ELF-1 (cell line): ENCODE measurements at places on chromosomes 13 and 19.
A peak's percentile ranks its signal among the peaks of the same experiment; 100 is the strongest.

DNA sequence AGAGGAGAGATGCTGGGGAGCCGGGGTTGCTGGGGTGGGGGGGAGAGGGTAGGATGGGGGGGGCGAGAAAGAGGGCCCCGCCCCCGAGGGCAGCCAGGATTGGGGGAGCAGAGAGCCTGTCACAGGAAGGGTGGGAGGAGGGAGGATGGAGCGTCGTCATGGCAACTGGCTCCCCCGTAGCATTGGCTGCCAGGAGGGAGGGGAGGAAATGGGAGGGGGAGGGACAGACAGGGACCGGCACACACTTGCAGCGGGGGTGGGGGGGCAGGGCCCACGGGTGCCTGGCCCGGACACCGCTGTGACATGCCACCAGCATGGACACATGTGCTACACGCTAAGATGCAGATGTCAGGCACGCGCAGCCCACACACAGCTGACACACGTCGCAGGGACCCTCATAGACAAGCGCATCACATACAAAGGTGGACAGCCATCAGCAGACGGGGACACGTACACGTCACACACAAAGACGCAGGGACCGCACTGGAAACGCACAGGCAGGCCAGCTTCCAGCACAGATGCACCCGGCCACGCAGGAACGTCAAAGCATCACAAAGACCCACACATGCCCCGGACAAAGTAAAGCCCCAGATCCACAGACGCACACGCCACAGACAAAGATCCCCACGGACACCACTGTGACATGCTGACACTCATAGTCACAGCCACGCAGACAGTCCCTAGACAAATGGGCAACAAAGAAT is at the start of gene LMTK3:
Gene LMTK3 (minus strand): TSS at position 36 of the 704 bp plus-strand sequence. CDS start 259 bp downstream, outside the sequence.
- DNase-seq: no peak

DNA sequence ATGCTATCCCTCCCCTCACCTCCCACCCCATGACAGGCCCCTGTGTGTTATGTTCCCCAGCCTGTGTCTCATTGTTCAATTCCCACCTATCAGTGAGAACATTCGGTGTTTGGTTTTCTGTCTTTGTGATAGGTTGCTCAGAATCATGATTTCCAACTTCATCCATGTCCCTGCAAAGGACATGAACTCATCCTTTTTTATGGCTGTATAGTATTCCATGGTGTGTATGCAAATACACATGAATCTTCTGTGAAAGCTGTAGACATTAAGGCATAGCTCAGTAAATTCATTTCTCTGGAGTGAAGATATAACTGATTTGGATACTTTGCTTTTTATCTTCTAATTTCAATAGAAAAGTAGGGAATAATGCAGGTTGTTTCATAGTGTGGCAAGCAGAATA is 125.8 kb upstream of the C1QTNF9B start:
- no peak for DNase-seq

GRCh38 chr13:75657111-75657510 is 21.0 kb downstream of the LMO7 start:
- no peak for DNase-seq

- DNase-seq: no peak
Observed at GRCh38 chr19:35161434-35161743, 6.9 kb downstream of the FXYD5 start.

DNA sequence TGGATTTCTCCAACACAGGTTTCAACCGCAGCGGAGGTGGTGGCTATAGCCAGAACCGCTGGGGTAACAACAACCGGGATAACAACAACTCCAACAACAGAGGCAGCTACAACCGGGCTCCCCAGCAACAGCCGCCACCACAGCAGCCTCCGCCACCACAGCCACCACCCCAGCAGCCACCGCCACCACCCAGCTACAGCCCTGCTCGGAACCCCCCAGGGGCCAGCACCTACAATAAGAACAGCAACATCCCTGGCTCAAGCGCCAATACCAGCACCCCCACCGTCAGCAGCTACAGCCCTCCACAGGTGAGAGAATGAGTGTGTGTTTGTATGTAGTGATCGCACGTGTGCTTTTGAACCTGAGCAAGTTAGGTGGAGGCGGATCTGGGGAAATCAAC is 6.0 kb upstream of the CCDC97 start:
- no peak for DNase-seq

DNA sequence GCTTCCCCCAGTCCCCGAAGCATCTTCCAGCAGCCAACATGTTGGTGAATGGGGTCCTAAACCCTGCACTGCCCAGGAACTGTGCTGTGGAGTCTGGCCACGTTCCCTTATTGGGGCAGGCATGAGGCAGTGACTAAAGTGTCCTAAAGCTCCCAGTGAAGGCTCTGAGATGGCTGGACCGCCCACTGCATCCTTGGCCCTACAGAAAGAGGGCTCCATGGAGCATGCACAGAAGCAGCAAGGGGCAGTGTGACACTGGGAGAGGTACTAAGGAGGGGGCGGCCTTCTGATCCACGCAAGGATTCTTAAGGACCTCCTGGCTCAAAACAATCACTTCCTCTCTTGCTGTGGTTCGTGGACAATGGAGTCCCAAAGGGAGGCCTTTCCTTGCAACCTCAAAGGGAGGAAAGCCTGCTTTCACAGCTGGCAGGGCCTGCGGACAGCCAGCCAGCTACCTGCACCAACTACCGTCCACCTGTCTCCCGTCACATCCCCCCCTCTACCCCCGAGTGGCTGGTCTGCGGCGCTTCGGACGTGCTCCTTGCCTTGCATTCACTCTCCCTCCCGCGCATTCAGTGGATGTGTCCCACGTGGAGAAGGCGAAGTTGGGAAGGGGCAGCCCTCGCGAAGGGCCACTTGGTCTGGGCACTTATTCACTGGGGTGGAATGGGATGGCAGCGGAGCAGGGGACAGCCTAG is 63.9 kb upstream of the STARD13 start:
- DNase-seq: peak; percentile 7

DNA sequence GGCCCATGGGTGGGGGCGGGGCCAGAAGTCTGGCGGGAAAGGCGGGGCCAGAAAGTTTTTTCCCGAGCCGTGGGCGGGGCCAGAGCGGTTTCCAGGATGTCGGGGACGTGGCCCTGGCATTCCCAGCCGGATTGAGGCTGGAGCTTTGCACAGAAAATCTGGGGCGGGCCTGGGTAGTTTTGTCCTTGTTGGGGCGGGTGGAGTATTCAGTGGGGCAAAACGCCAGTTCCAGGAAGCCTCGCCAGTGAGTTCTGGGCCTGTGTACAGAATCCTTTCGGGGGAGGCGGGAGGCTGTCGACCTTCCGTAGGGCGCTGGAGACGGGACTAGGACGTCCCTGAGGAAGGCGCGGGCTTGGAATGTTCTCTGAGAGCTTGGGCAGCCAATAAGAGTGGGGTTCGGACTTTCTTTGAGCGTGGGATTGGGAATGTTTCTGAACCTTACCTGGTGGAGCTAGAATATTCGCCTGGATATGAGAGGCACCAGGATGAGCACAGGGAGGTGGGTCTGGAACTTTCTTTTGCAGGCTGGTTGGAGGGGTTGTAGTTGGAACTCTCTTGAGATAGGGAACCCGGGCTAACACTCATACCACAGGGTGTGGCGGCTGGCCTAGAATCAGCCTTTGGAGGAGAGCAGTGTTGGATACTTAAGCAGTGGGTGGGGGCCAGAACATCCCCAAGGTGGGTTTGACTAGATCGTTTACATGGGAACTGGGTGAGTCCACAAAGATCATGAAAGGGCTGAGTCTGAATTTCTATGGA is 1.3 kb downstream of the CCDC9 start:
- DNase-seq: no peak

GRCh38 chr19:3319643-3320353 is 46.6 kb upstream of the NFIC start:
- no peak for DNase-seq

DNA sequence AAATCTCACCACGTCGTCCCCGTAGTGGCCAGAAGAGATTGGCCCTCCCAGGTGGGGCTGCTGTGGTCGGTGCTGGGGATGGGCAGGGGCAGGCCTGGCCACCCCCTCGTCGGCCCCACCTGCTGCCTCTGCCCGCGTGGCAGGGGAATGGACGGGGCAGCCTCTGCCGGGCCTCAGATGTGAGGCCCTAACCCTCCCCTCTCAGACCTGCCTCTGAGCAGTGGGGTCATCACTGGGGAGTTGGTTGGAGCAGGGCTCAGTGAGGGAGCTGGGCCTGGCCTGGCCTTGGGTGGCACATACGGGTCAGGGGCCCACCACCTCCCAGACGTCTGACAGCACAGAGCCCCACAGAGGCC is 41.5 kb downstream of the MCF2L start:
- DNase-seq: no peak

- peak; percentile 92 for DNase-seq
Observed at GRCh38 chr19:18589380-18590272, 1.0 kb downstream of the REX1BD start.

GRCh38 chr13:25980255-25980654 is 71.6 kb downstream of the SHISA2 start:
- peak; percentile 79 for DNase-seq

DNA sequence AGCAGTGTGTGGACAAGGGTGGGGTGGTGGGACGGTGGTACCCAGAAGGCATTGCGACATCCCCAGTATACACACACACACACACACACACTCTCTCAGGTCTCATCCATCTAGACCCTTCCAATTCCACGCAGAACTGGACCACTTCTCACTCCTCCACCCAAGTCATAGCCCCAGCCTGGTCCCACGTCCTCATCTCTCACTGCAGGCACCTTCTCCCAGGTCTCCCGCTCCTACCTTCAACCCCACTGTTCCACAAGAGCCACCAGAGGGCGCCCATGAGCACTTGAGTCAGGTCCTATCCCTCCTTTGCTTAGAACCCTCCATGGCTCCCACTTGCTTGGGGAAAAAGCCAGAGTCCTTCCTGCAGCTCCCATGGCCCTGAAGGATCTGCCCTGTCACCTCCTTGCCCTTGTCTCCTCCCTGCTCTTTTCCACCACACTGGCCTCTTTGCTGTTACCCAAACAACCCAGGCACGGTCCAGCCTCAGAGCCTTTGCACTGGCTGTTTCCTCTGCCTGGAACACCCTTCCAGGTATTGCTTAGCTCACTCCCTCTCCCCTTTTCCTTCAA is 62.6 kb downstream of the IER2 start:
- peak; percentile 76 for DNase-seq

DNA sequence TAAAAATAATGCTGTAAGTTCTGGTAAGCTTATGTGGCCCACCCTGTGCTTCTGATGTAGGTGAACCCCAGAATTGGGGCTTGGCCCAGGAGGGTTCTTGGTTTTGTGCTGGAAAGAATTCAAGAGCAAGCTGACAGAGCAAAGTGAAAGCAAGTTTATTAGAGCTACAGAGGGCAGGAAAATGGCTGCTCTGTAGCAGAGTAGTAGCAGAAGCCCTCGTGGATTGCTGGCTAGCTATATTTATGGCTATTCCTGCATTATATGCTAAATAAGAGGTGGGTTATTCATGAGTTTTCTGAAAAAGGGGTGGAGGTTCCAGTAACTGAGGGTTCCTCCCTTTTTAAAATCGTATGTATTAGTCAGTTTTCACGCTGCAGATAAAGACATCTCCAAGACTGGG is 20.6 kb upstream of the ZNF599 start:
- no peak for DNase-seq

DNA sequence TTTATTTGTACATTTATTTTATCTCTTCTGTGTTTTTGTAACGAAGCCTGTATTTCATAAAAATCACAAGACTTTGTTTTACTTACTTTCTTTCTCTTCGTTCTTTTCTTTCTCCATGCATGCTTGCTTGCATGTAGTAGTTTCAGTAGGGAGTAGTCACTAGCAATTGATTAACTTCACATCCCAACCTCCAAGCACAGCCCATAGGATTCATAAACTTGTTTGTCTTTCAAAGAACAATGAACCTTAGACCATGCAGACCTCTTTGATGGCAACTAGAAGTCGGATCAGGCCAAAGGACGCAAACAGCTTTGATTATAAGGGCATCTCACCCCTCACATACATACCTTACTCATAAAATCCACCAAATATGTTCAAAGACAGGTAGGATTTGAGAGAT is 3.1 kb upstream of the PRR20A start:
- DNase-seq: no peak

- DNase-seq: no peak
Observed at GRCh38 chr13:104809483-104809882, 1726.0 kb downstream of the EFNB2 start.

GRCh38 chr13:110329798-110330461 is 22.8 kb downstream of the COL4A2 start:
- DNase-seq: no peak

DNA sequence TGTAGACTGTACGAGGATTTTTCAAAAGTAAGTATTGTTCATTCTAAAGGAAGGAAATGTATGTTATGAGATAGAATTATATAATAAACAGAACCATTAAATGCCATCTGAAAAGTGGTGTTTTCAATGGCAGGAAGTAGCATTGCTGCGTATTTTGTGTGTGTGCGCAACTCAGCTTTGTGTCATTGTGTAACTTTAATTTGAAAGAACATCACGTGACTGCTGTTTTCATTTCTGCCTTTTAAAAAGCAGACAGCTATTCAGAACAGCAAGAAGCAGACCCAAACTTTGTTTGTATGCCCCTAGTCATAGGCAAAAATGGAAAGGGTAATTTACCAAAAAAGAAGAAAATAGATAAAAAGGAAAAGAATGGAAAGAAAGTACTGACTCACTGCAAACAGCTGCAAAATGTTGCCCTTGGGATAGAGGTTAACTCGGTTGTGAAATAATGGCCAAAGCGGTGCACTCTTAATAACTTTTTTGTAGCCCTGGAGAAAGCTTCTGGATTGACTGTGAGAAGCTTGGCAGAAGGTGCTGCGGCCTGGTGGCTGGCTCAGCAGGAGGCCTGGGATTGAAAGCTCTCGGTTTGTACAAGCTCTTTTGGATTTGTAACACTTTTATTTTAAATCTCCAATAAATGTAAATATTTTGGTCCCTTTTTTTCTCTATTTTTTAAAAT is 97.3 kb downstream of the GGACT start:
- DNase-seq: no peak

DNA sequence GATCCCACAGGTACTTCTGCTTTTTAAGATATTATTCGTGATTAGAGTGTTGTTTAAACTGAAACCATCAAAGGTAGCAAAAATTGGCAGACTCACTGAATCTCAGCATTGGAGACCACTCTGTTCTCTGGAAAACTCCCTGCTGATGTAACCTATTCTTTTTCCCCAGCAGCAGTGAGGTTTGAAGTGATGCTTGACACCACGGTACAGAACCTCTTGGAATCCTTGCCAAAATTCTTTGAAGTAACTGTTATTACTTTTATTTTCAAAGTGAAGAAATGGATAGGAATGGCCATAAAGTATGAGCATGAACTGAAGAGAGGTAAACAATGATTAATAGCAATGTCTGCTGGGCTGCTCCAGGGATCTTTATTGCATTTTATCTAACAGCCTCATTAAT is 66.4 kb upstream of the KL start:
- no peak for DNase-seq

- DNase-seq: no peak
Observed at GRCh38 chr19:39498798-39499642, at the start of gene DLL3. Gene DLL3 (plus strand): TSS chr19:39498947. CDS start chr19:39498975, 28 bp downstream.

DNA sequence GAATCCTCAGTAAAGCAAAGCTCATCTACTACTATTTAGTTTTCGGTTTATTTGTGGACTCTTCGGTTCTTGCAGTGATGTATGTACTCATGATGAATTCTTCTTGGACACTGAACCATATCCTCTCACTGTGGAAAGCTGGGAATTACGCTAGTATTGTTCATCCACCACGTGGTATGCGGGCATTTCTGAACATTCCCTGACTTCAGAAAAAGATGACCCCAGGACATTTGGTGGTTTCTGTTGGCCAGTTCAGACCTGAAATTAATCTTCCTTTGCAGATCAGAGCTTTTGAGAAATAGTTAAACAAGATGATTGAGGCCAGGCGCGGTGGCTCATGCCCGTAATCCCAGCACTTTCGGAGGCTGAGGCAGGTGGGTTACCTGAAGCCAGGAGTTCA is 25.3 kb upstream of the FBN3 start:
- DNase-seq: no peak
